ENCODE measurements at places on chromosomes 16 and 17. TPM values are rescaled to one million over a fixed set of nuclear protein-coding genes. Genes with fewer than 3 reads are reported as not detected.

The PERCC1 gene
- 0.81 TPM for total RNA-seq

The PDPK1 gene
- 53.8 TPM for total RNA-seq

The FSCN2 gene
- total RNA-seq: 1.8 TPM

The ACAP1 gene
- 690 TPM for total RNA-seq

DNA sequence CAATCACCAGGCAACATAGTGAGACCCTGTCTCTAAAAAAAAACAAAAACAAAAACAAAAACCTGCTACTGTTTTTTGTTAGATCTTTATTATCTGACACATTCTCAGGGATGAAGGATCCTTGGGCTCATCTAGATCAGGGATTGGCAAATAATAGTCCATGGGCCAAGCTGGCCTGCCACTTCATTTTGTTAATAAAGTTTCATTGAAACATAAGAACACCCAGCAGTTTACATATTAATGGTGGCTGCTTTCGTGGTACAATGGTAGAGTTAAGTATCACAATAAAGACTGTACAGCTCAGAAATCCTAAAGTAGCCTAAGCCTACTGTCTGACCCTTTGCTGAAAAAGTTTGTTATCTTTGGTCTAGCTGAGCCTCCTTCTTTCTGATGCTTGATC, 32.9 kb upstream of the CLEC18A start:
- DNase-seq: no peak

- no peak for DNase-seq
These were observed 19.9 kb upstream of the TRAP1 start for GRCh38 chr16:3737181-3737580.

GRCh38 chr16:35733971-35734702, 2274.7 kb downstream of the TP53TG3F start:
- DNase-seq: no peak

DNA sequence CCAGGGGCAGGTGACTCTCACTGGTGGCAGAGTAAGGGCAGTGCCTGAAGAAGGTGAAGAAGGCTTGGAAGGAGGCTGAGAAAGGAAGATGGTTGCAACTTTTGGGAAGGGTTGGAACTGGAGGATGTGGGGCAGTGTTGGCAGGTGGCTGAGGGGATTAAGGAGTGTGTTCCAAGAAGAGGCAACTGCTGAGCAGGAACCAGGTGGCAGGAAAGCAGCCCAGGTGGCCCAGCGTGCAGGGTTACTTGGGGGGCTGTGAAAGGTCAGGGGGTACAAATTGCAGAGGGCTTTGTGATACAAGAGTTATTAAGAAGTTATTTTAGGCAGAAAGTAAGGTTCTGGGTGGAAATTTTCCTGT, 28.6 kb downstream of the WSCD1 start:
- no peak for DNase-seq

- no peak for DNase-seq
These were observed 11.3 kb downstream of the FKBP10 start for GRCh38 chr17:41824086-41824485.

- DNase-seq: no peak
These were observed 65.4 kb downstream of the MRC2 start for GRCh38 chr17:62692721-62693431.

GRCh38 chr17:16108386-16108785, 106.9 kb downstream of the NCOR1 start:
- DNase-seq: no peak

DNA sequence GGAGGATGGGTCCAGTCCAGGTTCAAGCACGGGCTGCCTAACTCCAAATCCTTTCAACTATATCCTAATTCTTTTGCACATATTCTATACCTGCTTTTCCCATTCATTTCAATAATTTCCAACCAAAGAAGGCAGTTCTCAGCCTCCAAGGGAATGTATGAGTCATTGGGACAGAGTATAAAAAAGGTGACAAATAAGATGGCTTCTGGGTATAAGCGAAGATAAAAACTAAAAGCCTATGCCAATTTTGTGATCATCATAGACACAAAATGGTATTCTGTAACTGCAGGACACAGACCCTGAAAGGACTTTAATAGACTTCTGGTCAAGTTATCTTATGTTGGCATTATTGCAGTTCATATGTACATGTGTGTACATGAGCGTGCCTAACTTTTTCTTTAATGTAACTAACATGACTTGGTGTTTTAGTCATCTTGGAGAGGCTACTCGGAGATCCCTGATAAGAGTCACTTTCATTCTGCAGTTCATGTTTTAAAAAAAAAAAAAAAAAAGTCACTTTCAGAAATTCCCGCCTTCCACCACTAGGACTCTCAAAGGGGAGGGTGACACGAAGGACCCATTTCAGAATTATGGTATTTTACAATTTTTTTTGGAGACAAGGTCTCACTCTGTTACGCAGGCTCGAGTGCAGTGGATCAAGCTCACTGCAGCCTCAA, 17.3 kb downstream of the COG1 start:
- no peak for DNase-seq

DNA sequence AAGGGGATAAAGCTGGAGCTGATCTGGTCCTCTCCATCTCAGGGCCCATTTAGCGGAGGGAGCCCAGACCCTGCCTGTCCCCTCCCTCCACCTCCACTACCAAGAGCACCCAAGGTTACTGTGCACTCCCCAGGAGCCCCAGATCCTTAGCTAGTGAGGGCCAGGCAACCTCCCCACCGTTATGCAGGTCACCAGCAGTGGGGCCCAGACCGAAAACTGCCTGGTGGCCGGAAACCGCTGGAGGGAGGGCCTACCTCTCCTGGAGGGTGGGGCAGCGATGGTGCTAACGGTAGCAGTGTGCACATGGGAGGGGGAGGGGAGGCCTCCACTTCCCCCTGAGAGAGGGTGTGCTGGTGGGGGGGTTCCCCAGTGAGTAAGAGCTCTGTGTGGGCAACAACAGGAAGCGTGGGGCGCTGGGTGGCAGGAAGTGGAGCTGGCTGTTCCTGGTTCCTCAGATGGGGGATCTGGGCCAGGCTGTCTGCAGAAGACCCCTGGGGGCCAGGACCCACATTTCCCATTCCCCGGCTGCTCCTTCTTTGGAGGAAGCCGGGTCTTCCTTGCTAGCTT, 4.4 kb downstream of the FMNL1 start:
- DNase-seq: peak; percentile 97

GRCh38 chr17:61253362-61253761, 146.3 kb upstream of the TBX2 start:
- DNase-seq: no peak

DNA sequence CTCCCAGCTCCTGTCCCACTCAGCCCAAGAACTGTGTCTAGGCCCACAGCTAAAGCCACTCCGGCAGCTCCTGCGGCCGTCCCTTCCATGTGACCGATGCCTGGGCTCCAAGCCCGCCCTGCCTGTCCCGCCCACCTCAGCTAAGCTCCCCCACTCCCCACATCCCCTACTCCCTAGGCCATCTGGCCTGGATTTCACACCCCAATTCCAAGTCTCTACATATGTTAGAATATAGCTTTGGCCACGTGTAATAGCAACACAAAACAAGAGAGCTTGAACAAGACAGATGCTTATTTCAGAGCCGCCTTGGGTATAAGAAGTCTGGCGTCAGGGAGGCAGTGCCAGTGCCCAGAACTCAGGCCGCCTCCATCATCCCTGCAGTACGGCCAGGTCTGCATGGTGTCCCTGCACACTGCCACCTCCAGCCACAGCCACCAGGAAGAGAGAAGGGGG, 30.0 kb upstream of the USP22 start:
- no peak for DNase-seq

DNA sequence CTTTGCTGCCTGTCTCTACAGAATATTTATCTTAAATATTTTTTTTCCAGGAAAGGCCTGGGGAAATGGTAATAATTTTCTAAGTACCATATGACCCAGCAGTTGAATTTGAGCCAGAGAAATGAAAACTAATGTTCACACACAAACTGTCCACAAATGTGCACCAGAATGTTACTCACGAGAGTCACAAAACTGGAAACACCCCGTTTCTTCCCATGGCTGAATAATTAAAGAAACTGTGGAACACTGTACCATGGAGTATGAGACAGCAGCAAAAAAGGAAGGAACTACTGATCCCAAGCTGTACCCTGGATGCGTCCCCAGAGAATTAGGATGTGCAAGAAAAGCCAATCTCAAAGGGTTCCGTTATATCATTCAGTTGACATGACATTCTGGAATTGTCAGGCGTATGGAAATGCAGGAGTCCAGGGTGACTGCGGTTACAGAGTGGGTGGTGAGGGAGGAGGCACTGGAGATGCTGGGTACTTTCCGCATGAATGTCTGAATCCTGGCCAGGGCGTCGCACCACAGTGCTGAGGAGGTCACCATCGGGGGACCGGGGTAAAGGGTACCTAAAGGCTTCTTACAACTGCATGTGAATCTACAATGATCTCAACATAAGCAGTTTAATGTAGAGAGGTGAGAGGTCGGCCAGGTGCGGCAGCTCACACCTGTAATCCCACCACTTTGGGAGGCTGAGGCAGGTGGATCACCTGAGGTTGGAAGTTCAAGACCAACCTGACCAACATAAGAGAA, 34.5 kb downstream of the USP22 start:
- DNase-seq: no peak

GRCh38 chr17:74579900-74580299, 12.2 kb downstream of the CD300LD start:
- DNase-seq: no peak

DNA sequence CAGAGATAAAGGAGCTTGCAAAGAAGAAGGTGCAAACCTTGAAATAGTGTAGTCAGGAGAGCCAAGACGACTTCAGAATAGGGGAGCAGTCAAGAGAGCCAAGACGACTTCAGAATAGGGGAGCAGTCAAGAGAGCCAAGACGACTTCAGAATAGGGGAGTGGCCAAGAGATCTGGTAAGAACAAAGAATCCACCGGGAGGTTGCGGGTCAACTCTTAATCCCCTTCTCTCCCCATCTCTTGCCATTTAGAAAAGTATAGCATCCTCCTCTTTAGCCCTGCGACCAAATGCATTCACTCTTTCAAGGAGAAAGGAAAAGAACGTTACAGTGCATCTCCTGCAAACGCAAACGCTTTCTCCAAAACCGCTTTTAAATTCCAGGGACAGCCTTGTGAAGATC, 713 bp downstream of the KNOP1 start:
- no peak for DNase-seq

GRCh38 chr17:28735242-28735722, 6.7 kb downstream of the NEK8 start:
- no peak for DNase-seq
